Activated CD4-positive, alpha-beta T cell treated with anti-CD3 and anti-CD28 coated beads, Interleukin-2, amount 10 ng/mL, durations not matched to agents 7 days and 5 days (primary cell): ENCODE measurements at places on chromosomes 7 and 10. TPM values are rescaled to one million over a fixed set of nuclear protein-coding genes. Genes with fewer than 3 reads are reported as not detected.

PRLHR gene
- not detected for total RNA-seq

GRID1 gene
- not detected for total RNA-seq

GRCh38 chr10:70621503-70622078, 19.1 kb upstream of the PRF1 start:
- DNase-seq: no peak

DNA sequence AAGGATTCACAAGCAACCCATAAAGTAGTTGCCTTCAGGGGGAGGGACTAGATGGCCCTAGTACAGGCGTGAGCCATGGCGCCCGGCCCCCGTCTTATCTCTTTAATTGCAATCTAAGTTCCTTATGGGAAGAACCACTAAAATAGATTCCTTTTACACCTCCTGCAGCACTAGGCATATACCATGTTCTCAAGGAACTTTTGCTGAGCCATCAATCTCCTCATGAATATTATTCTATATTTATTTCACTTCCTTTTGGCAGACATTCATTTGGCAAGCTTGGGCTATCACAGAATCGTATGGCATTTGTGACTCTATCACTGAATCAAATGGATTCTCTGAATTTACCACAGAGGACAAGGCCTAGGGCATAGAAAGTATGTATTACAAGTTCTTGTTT, 14.8 kb upstream of the DNAJC12 start:
- DNase-seq: no peak

GRCh38 chr7:158829021-158829341, 328 bp downstream of the ESYT2 start:
- DNase-seq: peak; percentile 67

IL2RA gene
- 142 TPM for total RNA-seq

DNA sequence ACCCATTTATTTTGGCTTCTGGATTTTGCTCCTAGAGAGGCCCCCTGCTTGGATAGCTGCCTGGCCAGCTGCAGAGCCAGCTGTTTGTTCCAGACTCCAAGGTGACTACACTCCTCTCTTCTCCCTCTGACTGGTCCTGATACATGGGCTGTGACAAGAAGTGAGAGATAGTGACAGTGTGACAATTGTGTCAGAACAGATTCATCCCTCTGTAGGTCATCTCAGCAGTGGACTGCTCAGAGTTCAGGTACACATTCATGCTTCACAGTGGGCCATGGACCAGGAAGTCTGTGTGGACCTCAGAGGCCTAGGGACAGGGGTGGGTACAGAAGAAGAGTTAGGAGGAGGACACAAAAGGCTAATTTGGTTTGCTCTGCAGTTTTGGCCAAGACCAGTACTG, 188.2 kb upstream of the MKLN1 start:
- DNase-seq: no peak

- no peak for DNase-seq
Measured at GRCh38 chr10:35789996-35790395, 147.9 kb upstream of the FZD8 start.

NXPH1 gene
- not detected for total RNA-seq

DGKB gene
- not detected for total RNA-seq

DNA sequence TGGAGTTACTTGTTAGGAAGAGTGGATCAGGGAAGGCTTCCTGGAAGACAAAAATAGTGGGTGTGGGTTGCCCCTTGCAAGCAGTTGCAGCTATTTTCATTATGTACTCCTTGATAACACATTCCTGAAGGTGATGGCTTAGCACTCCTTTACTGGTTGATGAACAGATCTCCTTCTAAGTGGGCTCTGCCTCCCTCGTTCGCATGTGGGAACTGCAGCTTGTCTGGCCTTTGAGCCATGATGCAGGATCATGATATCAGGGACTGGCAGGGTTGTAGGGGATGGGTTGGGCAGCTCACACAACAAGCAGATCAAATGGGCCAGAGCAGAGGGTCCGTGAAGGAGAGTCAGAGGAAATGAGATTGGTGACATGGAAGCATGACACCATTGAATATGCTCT, 28.8 kb upstream of the LRRC4 start:
- DNase-seq: no peak

DNA sequence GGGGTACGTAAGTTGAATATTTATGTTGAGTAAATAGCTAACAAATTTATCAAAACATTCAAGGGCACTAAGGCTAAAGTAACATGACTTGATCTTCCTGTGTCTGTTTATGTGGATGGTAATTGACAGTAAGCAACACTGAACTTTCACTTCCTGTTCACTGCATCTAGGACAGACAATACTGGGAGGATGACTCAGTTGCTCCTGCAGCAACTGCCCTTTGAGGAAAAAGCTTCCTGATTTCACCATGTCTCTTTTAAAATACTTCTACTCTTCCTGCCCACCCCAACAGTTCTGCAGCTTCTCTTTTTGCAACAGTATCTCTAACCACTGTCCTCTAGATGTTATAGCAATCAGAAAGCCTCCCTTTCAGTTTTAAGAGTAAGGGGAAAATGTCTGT, 76.6 kb upstream of the HGF start:
- no peak for DNase-seq
